ENCODE measurements at places on chromosomes 3 and 15. TPM values are rescaled to one million over a fixed set of nuclear protein-coding genes. Genes with fewer than 3 reads are reported as not detected.

The DPH6 gene
- 8.8 TPM for total RNA-seq

The PLA2G4E gene
- not detected for total RNA-seq

The TUSC7 gene
- total RNA-seq: not detected

The LEKR1 gene
- 0.47 TPM for total RNA-seq

The FBXL22 gene
- total RNA-seq: 0.79 TPM

The MESP2 gene
- total RNA-seq: not detected

The HCN4 gene
- not detected for total RNA-seq

The NLGN1 gene
- total RNA-seq: not detected

The SV2B gene
- 0.02 TPM for total RNA-seq

The STAG1 gene
- total RNA-seq: 45.7 TPM

The GOLGA6L4 gene
- 0.83 TPM for total RNA-seq

The GHRL gene
- 0.56 TPM for total RNA-seq

The SCN5A gene
- not detected for total RNA-seq

The STAC gene
- 0.15 TPM for total RNA-seq

The LRTM1 gene
- total RNA-seq: not detected

The PLSCR4 gene
- total RNA-seq: 0.12 TPM

The CADPS gene
- not detected for total RNA-seq

The ECE2 gene
- total RNA-seq: not detected
